ENCODE measurements at places on chromosomes 3 and 15.

DNA sequence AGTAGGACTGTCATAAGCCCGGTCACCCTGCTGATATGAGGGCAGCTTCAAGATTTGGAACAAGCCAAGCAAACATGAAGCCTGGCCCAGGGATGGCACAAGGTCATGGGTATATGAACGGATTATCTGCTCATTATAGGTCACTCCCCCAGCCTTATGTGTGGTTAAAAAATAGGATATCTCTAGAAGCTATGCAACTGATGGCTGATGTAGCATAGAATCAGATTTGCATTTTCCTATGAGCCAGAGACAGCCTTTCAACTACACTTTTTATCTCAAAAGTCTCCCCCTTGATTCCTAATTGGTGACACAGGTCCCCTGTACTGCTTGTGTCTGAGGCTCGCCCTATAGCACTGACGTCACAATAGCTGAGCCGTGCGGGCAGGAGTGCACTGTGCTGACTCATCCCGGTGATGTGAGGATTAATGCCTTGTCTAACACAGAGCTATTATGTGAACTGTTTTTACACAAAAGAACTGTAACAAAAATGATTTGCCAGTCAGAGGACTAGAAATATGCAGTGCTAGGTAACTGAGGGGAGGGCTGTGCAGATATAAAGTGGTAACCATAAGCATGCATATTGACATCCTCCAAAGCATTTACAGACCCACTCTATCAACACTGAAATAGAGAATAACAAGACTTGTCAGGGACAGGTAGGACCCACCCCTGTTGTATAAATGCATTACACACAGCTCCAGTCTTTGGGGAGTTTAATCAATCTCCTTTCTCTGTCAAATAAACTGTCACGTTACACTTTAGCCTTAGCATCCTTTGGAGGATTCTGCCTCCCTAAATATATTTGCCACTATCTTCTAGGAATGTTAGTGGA, 204.9 kb downstream of the TIGIT start:
- DNase-seq, result no peak

DNA sequence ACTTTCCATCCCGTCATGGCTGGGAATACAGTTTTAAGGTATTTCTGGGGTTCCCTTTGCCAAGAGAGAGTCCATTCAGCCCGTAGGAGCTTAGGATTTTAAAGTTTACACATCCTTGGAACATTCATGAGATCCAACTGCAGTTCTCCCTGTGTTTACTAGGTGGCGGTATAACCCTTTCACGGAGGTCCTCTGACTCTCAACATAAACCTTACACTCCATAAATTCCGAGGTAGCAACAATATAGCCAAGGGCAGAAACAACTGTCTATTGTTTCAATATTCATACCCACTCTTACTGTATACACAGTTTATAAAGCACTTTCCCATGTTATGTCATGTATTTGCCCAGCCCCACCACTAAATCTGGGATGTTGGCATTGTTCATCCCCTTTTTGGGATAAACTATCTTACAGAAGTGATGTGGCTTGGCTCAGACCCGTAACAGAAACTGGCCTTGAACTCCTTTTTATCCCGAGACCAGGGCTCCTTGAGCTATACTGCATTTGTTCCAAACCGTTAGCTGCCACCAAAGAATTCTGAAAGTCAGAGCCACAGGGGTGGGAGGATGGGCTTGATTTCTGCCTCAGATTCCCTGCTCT, 69.2 kb upstream of the COL6A5 start:
- DNase-seq, result no peak

- no peak for DNase-seq
These were observed 436.0 kb upstream of the THBS1 start for GRCh38 chr15:39144613-39145499.

DNA sequence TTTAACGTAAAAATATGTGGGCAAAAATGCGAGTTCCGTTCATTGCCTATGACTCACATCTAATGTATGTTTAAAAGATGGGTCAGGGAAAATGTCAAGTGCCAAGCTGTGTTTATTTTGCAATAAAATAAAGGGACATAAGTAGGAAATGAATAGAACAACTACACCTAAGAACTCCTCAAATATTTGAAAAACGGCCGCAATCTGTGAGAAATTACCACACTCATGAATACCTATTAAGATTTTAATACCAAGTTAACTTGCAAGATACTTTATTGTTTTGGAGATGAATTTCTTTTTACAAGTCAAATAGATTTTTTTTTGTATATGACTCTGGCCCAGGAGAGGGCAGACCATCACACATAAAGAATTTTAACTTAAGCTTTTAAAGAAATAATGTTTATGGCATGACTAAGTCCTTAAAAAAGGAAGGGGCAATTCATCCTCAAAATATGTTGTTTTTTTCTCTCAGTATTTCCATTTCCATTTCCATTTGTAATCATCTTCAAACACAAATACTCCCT, 152.7 kb downstream of the SUCNR1 start:
- no peak for DNase-seq

- DNase-seq, result no peak
These were observed 59.6 kb downstream of the PLCL2 start for GRCh38 chr3:16944356-16944755.

- DNase-seq, result no peak
These were observed 39.6 kb downstream of the TRIM69 start for GRCh38 chr15:44775953-44776352.

Data from natural killer cell treated with Interleukin-12 subunit alpha and Interleukin-12 subunit beta and Interleukin-15 and Interleukin-18, amount 100 ng/mL, for 72 hours (primary cell).